Spleen (tissue), 13 donors: ENCODE measurements at places on chromosomes 6 and 20. TPM values are rescaled to one million over a fixed set of nuclear protein-coding genes. Genes with fewer than 3 reads are reported as not detected.
A peak's percentile ranks its signal among the peaks of the same experiment; 100 is the strongest.

DNA sequence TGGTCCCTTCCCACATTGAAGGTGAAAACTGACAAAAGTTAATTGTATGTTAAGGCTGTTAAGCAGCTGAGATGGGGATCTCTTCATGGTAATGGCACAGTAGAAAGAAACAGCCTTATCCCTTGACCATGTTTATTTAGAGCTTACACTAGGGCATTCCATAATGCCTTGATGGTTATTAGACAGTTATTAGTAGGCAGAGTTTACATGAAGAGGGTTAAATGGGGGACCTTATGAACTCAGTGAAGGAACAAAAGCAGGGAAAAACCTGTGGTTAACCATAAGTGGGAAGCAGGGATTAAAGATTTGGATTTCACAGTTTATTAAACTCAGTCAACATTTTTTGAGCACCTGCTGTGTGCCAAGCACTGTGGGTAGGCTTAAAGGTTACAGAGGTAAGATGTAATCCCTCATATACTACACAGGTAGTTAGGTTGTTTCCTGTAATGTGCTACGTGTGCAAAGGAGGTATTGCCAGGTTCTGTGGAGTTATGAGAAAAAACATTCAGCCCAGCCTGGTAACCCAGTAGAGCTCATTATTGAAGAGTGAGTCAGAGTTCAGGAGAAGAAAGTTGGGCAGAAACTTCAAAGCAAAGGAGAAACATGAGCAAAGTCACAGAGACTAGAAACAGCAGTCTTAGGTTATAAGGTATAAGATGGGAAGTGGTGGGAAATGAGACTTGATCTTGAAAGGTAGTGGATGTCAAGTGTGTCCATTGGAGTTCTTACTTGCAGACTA lies 32.3 kb upstream of the GNRH2 start:
- no peak for DNase-seq
- peaks cover 32% of the 10 kb centered on the region for H3K36me3 ChIP-seq
- H3K27me3 ChIP-seq: no peaks in the 10 kb centered on the region
- H3K27ac ChIP-seq: no peak overlapping the region

- no peak overlapping the region for H3K27ac ChIP-seq
- no peak for DNase-seq
- no peaks in the 10 kb centered on the region for H3K36me3 ChIP-seq
- no peak overlapping the region for H3K4me3 ChIP-seq
- no peaks in the 10 kb centered on the region for H3K27me3 ChIP-seq
Observed at GRCh38 chr20:19143890-19144289, 68.6 kb upstream of the SLC24A3 start.

- no peaks in the 10 kb centered on the region for H3K36me3 ChIP-seq
- no peak for DNase-seq
- no peaks in the 10 kb centered on the region for H3K27me3 ChIP-seq
- H3K27ac ChIP-seq: no peak overlapping the region
- H3K4me1 ChIP-seq: no peaks in the 10 kb centered on the region
Observed at GRCh38 chr6:131877999-131878789, 70.4 kb downstream of the ENPP1 start.

GRCh38 chr6:149065658-149066556 lies 251.6 kb upstream of the TAB2 start:
- H3K36me3 ChIP-seq: no peaks in the 10 kb centered on the region
- peaks cover 40% of the 10 kb centered on the region for H3K4me1 ChIP-seq
- no peak overlapping the region for H3K4me3 ChIP-seq
- H3K27me3 ChIP-seq: no peaks in the 10 kb centered on the region
- peak; percentile 79 for DNase-seq

GRCh38 chr6:131828080-131828479 lies 20.3 kb downstream of the ENPP1 start:
- H3K4me3 ChIP-seq: no peak overlapping the region
- H3K27ac ChIP-seq: peak overlapping the region; percentile 26
- no peaks in the 10 kb centered on the region for H3K4me1 ChIP-seq
- H3K27me3 ChIP-seq: no peaks in the 10 kb centered on the region

- no peak overlapping the region for H3K27ac ChIP-seq
- H3K36me3 ChIP-seq: no peaks in the 10 kb centered on the region
- peaks cover 12% of the 10 kb centered on the region for H3K27me3 ChIP-seq
- H3K4me1 ChIP-seq: peaks cover 17% of the 10 kb centered on the region
- no peak for DNase-seq
Observed at GRCh38 chr20:2822073-2822472, 5.9 kb downstream of the TMEM239 start.

GRCh38 chr20:52751571-52751970 lies 220.6 kb upstream of the TSHZ2 start:
- H3K4me3 ChIP-seq: no peak overlapping the region
- H3K36me3 ChIP-seq: no peaks in the 10 kb centered on the region
- no peak overlapping the region for H3K27ac ChIP-seq
- no peaks in the 10 kb centered on the region for H3K27me3 ChIP-seq
- H3K4me1 ChIP-seq: no peaks in the 10 kb centered on the region
- no peak for DNase-seq

DNA sequence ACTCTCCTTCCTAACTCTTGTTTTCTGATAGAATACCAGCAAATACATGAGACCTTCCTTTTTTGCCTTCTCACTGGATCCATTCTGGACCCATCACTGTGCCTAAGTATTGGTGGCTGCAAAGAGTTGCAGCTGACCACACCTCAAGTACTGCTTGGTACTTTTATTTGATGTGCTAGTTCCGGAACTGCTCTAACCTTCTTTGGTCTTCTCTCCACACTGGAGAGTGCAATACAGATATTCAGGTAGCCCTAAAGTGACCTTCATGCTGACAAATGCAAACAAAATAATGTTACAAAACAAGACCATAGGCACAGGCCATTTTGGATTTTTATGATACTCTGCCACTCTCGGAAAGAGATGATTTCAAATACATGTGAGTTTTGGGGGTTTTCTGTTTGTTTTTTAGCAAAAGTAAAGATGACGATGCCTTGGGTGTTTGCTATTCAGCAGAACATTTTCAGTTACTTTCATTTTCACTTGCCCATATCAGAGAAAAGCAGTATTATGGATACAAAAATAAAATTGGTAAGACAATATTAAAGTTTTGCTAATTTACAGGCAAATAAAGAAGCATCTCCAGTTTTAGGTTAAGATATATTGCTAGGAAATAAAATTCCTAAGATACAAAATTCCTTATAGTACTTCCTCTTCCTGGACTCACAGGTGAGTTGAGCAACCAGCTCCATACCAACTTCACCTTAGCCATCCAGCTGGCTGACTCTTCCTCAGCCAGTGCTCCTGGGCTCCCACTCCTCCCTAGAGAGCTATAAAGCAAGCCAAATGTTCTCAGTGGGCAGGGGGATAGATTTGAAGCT lies 42.0 kb downstream of the PTPRK start:
- H3K36me3 ChIP-seq: no peaks in the 10 kb centered on the region
- no peak for DNase-seq
- no peak overlapping the region for H3K27ac ChIP-seq
- H3K4me1 ChIP-seq: no peaks in the 10 kb centered on the region
- H3K27me3 ChIP-seq: no peaks in the 10 kb centered on the region

- no peak overlapping the region for H3K4me3 ChIP-seq
- no peaks in the 10 kb centered on the region for H3K27me3 ChIP-seq
- no peak overlapping the region for H3K27ac ChIP-seq
- peaks cover 25% of the 10 kb centered on the region for H3K36me3 ChIP-seq
- no peak for DNase-seq
Observed at GRCh38 chr6:41598670-41599014, 39.6 kb upstream of the MDFI start.

DNA sequence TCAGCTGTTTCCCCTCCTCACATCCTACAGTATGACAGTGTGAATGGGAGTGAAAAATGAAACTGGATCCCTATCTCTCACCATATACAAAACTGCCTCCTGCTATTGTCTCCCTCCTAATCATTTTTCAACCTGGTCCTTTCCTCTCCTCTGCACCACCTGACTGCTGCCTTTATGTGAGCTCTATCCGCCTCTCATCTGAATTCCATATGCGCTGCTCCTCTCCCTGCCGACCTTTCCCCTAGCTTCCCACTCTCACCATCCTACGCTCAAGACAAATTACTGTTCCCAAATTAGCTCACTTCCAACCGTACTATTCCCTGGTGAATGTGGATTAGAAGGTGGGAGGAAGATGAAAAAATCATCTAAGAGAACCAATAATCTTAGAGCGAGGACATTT lies 148.4 kb upstream of the FBXL4 start:
- H3K27me3 ChIP-seq: peaks cover 39% of the 10 kb centered on the region
- no peak for DNase-seq
- H3K36me3 ChIP-seq: no peaks in the 10 kb centered on the region
- H3K27ac ChIP-seq: no peak overlapping the region

GRCh38 chr20:20887593-20888265 lies 175.3 kb upstream of the RALGAPA2 start:
- H3K36me3 ChIP-seq: no peaks in the 10 kb centered on the region
- no peak overlapping the region for H3K27ac ChIP-seq
- no peaks in the 10 kb centered on the region for H3K27me3 ChIP-seq
- no peaks in the 10 kb centered on the region for H3K4me1 ChIP-seq

DNA sequence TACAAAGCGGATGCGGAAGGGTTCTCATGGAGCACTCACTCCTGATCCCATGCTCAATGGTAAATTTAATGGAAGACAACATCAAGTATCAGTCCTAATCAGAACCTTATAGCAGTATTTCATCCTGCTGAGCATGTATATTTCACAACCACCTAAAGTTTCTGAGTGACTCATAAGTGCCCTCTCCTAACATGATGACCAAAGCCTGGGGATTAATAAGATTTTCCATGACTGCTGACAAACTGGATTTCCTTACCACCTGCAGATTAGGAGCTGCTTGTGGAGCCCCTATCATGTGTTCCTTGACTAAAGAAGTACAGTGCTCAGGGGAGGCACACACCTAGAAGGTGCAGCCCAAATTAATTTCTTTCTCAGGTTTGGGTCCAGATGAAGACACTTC lies 112.8 kb downstream of the INSM1 start:
- H3K4me1 ChIP-seq: no peaks in the 10 kb centered on the region
- H3K36me3 ChIP-seq: no peaks in the 10 kb centered on the region
- no peak overlapping the region for H3K4me3 ChIP-seq
- no peak for DNase-seq
- no peak overlapping the region for H3K27ac ChIP-seq

DNA sequence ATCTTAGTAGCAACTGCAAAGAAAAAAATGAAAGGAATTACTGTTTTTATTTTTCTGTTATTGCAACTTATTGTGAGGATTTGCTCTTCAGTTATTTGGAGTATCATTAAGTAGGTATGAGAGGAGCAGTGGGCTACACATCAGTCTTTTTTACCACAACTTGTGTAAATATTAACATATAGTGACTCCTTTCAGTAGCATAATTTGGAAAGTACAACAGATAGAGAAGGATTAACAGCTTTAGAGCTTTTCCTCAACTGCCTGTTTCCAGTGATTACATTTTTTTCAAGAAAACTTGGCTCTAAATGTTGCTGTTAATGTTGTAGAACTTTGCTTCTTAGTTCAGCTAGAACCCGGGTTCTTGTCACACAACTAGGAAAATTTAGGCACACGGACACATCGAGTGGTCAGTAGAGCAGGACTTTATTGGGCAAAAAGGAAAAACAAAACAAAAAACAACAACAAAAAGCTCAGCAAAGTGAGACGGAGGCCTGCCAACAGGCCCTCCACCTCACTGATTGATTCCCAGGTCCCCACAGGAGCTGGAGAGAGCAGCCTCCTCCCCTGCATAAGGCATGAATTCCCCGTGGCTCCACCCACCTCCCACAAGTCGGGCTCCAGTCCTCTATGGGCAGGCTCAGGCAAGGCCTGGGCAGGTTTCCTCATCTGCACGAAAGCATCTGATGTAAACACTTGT lies 75.1 kb downstream of the ADGRG6 start:
- no peak for DNase-seq
- peaks cover 6% of the 10 kb centered on the region for H3K4me1 ChIP-seq
- H3K36me3 ChIP-seq: no peaks in the 10 kb centered on the region
- no peak overlapping the region for H3K27ac ChIP-seq

DNA sequence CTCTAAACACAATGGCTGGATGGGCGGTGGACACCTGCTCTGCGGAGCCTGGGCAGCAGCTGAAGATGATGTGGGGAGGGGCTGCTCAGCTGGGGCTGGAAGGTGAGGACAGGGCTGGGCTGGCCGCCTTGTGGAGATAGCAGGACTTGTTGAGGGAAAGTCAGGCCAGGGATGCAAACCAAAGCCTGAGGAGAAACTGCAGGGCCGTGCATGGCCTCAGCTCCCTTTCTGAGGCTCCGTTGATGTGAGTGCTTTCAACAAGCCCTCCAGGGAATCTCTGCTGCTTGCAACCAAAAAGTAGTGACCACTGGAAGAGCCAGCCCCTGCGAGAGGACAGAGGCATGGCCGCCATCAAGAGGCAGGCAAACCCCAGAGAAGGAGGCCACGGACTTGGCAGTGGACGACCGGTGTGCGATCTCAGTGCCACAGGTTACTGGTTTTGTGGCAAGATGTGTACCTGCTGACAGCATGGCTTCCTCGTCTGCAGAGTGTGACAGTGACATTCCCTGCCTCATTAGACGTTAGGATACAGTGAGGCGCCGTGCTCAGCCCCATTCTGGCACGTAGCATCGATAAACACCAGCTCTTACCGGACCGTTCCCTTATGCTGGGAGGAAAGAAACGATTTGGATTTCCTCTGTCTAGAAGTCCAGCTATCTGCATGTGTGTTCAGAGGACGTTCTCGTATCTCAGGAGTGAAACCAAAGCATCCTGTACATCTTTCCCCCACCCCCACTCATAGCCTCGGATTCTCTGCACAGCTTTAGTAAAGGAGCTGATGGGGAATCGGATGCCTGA lies 37.9 kb downstream of the ERMARD start:
- DNase-seq: no peak
- peaks cover 5% of the 10 kb centered on the region for H3K27me3 ChIP-seq
- peak overlapping the region; percentile 27 for H3K4me3 ChIP-seq

- no peak for DNase-seq
- no peaks in the 10 kb centered on the region for H3K27me3 ChIP-seq
- peaks cover 13% of the 10 kb centered on the region for H3K4me1 ChIP-seq
Observed at GRCh38 chr20:41408986-41409385, 42.4 kb upstream of the EMILIN3 start.

GRCh38 chr20:21124190-21124589 lies 1.7 kb upstream of the KIZ start:
- no peaks in the 10 kb centered on the region for H3K36me3 ChIP-seq
- H3K4me3 ChIP-seq: no peak overlapping the region
- no peaks in the 10 kb centered on the region for H3K27me3 ChIP-seq
- no peak overlapping the region for H3K27ac ChIP-seq

- peak; percentile 87 for DNase-seq
- no peak overlapping the region for H3K4me3 ChIP-seq
- H3K36me3 ChIP-seq: no peaks in the 10 kb centered on the region
- H3K27me3 ChIP-seq: no peaks in the 10 kb centered on the region
- H3K4me1 ChIP-seq: peaks cover 46% of the 10 kb centered on the region
- no peak overlapping the region for H3K27ac ChIP-seq
Observed at GRCh38 chr20:41135187-41135887, 2.0 kb upstream of the PLCG1 start.

ID4 gene
- total RNA-seq: 29.1 TPM

SLC13A3 gene
- total RNA-seq: 1.7 TPM

IL20RA gene
- total RNA-seq: not detected

ADGRG6 gene
- 14.7 TPM for total RNA-seq

TFAP2B gene
- total RNA-seq: not detected

SAMD3 gene
- total RNA-seq: 31.4 TPM

ARMC2 gene
- 12.2 TPM for total RNA-seq

BHLHE23 gene
- total RNA-seq: not detected

MEI4 gene
- total RNA-seq: not detected

MCHR2 gene
- not detected for total RNA-seq

GHRH gene
- not detected for total RNA-seq

BMP2 gene
- total RNA-seq: 28.3 TPM

BEND6 gene
- 0.77 TPM for total RNA-seq

HCK gene
- total RNA-seq: 155 TPM

BTN2A1 gene
- total RNA-seq: 41.7 TPM

CAP2 gene
- 1.6 TPM for total RNA-seq

CDSN gene
- not detected for total RNA-seq

C6orf15 gene
- total RNA-seq: not detected

OOEP gene
- not detected for total RNA-seq

RNF182 gene
- total RNA-seq: 3.6 TPM

PGC gene
- not detected for total RNA-seq

VSTM2L gene
- total RNA-seq: 49.9 TPM
